ENCODE measurements at places on chromosomes 3 and 15.

- no peak for DNase-seq
These were observed 532.5 kb upstream of the KCNMB2 start for GRCh38 chr3:178003756-178004155.

- no peak for DNase-seq
These were observed 10.5 kb downstream of the ISG20 start for GRCh38 chr15:88649286-88649733.

- no peak for DNase-seq
These were observed 90.8 kb upstream of the PFN2 start for GRCh38 chr3:150061288-150062024.

GRCh38 chr3:107877936-107878335 is 212.9 kb downstream of the CD47 start:
- no peak for DNase-seq

DNA sequence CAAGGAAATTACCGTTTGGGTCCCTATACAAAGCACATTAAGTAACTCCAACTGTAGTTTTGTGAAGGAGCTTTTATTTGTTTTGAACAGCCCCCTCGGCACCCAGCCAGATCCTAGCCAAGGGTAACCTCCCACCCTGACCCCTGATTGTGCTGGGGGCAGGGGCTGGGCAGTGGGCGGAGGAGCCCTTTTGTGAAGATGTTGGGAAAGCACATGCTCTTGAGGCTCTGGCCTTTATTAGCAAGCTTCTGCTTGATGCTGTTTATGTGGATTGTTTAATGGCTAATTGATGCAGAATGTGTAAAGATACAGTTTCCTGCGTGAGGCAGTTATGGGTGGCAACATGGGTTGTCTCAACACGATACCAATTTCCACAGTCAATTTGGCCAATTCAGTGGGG is 136.5 kb downstream of the MAP2K5 start:
- DNase-seq = no peak
